Lung (tissue), 17 donors: ENCODE measurements at places on chromosomes 5 and 9.

DNA sequence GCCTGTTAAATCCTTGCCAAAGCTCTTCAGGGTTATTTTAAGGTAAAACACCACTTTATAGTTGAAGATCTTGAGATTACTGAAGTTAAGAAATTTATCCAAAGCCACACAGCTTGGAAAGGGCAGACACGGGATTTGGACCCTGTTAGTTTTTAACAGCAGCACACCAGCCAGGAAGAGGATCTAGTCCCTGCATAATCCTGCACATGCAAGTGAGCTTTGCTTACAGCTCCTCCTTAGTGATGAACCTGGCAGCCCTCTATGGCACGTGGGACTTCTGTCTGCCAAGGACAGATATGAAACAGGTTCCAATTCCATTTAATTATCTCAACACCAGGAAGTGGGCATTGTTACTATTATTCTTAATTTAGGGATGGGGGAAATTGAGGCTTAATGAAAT lies 108.7 kb downstream of the TRIM32 start:
- no peak overlapping the region for H3K4me3 ChIP-seq
- DNase-seq = no peak
- no peak overlapping the region for H3K27ac ChIP-seq
- no peaks in the 10 kb centered on the region for H3K36me3 ChIP-seq
- H3K27me3 ChIP-seq = no peaks in the 10 kb centered on the region
- H3K4me1 ChIP-seq = no peaks in the 10 kb centered on the region

DNA sequence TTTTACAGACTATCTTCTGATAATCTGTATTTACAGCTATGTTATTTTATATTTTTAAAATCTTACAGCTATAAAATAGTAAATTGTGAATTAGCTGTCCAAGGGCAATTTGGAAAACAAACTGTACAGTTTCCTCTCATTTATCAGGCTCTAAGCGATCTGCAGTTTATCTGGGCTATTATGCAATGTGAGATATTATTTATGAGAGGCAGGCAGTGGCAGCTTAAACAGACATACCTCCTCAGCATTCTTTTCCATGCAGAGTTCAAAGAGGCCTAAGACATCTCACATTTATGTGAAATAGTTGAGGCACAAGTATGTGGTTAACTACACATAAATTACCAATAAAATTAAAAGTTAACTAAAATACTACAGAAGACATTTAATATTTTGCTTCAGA lies 10.2 kb downstream of the NIPSNAP3B start:
- peaks cover 11% of the 10 kb centered on the region for H3K36me3 ChIP-seq
- no peaks in the 10 kb centered on the region for H3K27me3 ChIP-seq
- H3K4me1 ChIP-seq = no peaks in the 10 kb centered on the region

- peaks cover 9% of the 10 kb centered on the region for H3K36me3 ChIP-seq
- H3K4me3 ChIP-seq = no peak overlapping the region
- no peak for DNase-seq
- no peaks in the 10 kb centered on the region for H3K27me3 ChIP-seq
Measured at GRCh38 chr9:68429631-68430030, 73.2 kb downstream of the PGM5 start.

- H3K4me1 ChIP-seq = peaks cover 9% of the 10 kb centered on the region
- H3K27ac ChIP-seq = peak overlapping the region; percentile 52
- peak overlapping the region; percentile 38 for H3K4me3 ChIP-seq
- DNase-seq = no peak
- H3K36me3 ChIP-seq = peaks cover 61% of the 10 kb centered on the region
- H3K27me3 ChIP-seq = no peaks in the 10 kb centered on the region
Measured at GRCh38 chr5:179621551-179622214, 1.8 kb downstream of the HNRNPH1 start.

GRCh38 chr9:130765137-130766020 lies 69.7 kb upstream of the ABL1 start:
- DNase-seq = no peak
- H3K4me3 ChIP-seq = no peak overlapping the region
- no peaks in the 10 kb centered on the region for H3K4me1 ChIP-seq

GRCh38 chr5:84273517-84273883 lies 111.2 kb downstream of the EDIL3 start:
- no peak overlapping the region for H3K4me3 ChIP-seq
- no peak overlapping the region for H3K27ac ChIP-seq
- no peaks in the 10 kb centered on the region for H3K36me3 ChIP-seq
- H3K4me1 ChIP-seq = no peaks in the 10 kb centered on the region
- H3K27me3 ChIP-seq = no peaks in the 10 kb centered on the region

DNA sequence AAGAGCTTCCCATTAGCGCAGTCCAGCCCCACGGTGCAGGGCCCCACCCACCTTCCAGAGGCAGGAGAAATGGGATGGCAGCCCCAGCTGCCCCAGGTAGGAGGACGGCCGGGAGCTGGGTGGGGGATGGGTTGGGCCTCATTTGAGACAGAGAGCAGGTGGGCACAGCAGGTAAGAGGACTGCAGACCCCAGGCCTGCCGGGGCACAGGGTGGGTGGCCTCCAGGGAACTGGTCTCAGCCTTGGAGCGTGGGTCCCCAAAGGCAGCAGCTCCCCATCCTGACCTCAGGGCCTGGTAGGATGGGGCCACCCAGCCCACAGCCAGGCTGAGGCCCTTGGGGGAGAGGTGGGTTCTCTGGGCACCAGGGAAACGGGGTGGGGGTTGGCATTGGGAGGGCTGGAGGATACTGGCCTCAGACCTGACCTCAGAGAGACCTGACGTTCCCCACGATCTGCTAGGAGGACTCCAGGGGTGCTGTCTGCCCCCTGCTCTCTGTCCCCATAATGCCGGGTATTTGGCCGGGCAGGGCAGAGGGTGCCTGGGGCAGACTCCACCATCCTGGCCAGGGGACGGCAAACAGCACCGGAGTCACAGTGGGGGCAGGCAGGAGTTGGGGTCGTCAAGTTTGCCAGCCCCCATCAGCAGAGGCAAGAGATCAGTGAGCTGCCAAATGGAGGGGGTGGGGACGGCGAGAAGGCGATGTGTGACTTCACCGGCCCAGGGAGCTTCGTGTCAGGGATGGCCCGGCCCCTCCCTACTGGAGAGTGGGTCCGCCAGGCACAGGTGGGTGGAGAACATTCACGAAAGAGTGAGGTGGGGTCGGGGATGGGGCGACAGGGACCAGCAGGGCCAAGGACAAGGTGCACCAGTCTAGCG lies 6.8 kb upstream of the QRFP start:
- no peaks in the 10 kb centered on the region for H3K36me3 ChIP-seq
- DNase-seq = no peak
- no peak overlapping the region for H3K4me3 ChIP-seq
- no peaks in the 10 kb centered on the region for H3K4me1 ChIP-seq
- no peak overlapping the region for H3K27ac ChIP-seq

GRCh38 chr5:68233075-68233474 lies 17.5 kb downstream of the PIK3R1 start:
- no peaks in the 10 kb centered on the region for H3K27me3 ChIP-seq
- H3K4me1 ChIP-seq = peaks cover 35% of the 10 kb centered on the region
- no peak for DNase-seq
- peaks cover 11% of the 10 kb centered on the region for H3K36me3 ChIP-seq
- H3K4me3 ChIP-seq = no peak overlapping the region

GRCh38 chr9:111456529-111456928 lies 27.7 kb downstream of the ECPAS start:
- peaks cover 6% of the 10 kb centered on the region for H3K4me1 ChIP-seq
- DNase-seq = peak; percentile 47
- no peak overlapping the region for H3K4me3 ChIP-seq
- H3K36me3 ChIP-seq = peaks cover 2% of the 10 kb centered on the region
- H3K27ac ChIP-seq = no peak overlapping the region
- no peaks in the 10 kb centered on the region for H3K27me3 ChIP-seq

DNA sequence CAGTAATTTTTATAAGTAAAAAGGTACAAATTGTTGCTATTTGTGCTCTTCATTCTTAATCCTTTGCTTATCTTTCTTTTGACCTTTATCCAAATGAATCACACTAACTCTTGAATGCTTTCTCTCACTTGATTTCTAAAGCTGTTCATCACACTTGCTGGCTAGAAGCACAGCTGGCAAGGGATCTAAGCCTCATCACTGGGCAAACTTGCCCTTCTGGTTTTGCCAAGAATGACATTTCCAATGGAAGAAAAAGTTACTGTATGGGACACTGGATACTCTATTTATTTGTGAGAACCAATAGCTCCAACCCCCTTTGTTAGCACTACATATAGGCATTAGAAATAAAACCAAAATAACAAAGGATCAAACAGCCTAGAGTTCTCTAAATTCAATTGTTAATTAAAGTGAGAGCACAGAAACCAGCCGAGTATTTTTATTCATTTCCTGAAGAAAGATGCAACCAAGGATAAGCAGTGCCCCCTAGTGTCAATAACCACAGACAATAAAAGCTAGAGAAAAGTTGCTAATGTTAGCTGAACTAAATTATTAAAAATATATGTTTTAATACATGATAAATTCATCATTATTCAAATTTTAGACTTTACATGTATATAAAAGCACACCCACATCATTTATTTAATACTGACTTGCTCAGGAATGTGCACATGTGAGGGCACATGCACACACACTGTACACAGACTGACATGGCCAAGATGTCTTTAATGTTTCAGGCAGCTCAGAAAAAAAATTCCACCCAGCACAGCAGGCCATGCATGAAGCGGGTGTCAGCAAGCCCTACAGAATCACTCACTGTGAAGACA lies 59.8 kb upstream of the POU5F2 start:
- H3K36me3 ChIP-seq = no peaks in the 10 kb centered on the region
- H3K27me3 ChIP-seq = no peaks in the 10 kb centered on the region
- no peak overlapping the region for H3K27ac ChIP-seq
- H3K4me3 ChIP-seq = no peak overlapping the region

GRCh38 chr5:58410441-58410840 lies 49.4 kb downstream of the PLK2 start:
- no peak overlapping the region for H3K27ac ChIP-seq
- H3K4me1 ChIP-seq = no peaks in the 10 kb centered on the region
- H3K36me3 ChIP-seq = no peaks in the 10 kb centered on the region
- H3K4me3 ChIP-seq = no peak overlapping the region
- H3K27me3 ChIP-seq = no peaks in the 10 kb centered on the region

- no peak for DNase-seq
- no peaks in the 10 kb centered on the region for H3K27me3 ChIP-seq
- H3K4me1 ChIP-seq = no peaks in the 10 kb centered on the region
- no peak overlapping the region for H3K4me3 ChIP-seq
- H3K36me3 ChIP-seq = peaks cover 15% of the 10 kb centered on the region
Measured at GRCh38 chr5:71652349-71652748, 65.2 kb downstream of the MCCC2 start.

DNA sequence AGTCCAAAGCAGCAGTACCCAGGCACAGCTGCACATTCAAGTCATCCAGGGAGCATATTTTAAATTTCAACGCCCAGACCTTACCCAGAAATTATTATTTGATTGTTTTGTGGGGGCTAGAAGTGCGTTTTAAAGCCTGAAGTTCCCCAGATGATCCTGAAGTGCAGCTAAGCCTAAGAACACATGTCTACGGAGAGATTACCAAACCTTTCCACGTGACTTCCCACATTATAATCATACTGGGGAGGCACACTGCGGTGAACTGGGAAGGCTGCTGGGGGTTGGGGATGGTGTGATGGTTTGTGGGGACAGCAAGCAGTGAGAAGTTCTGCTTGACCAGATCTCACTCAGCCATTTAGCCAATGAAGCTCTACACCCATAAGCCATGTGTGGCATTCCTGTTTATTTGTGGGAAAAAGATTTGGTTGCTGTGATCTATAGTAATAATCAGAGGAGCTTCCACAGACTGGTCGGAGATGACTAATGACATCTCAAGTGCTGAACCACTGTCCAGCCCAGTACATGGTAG lies 93.4 kb upstream of the CDH6 start:
- no peaks in the 10 kb centered on the region for H3K36me3 ChIP-seq
- no peak overlapping the region for H3K4me3 ChIP-seq
- H3K4me1 ChIP-seq = no peaks in the 10 kb centered on the region
- DNase-seq = no peak
- no peaks in the 10 kb centered on the region for H3K27me3 ChIP-seq
